Effector memory CD4-positive, alpha-beta T cell (primary cell): ENCODE measurements at places on chromosomes 1 and 21.
A peak's percentile ranks its signal among the peaks of the same experiment; 100 is the strongest.

- no peak for DNase-seq
These were observed 106.1 kb downstream of the KIF26B start for GRCh38 chr1:245260883-245261282.

DNA sequence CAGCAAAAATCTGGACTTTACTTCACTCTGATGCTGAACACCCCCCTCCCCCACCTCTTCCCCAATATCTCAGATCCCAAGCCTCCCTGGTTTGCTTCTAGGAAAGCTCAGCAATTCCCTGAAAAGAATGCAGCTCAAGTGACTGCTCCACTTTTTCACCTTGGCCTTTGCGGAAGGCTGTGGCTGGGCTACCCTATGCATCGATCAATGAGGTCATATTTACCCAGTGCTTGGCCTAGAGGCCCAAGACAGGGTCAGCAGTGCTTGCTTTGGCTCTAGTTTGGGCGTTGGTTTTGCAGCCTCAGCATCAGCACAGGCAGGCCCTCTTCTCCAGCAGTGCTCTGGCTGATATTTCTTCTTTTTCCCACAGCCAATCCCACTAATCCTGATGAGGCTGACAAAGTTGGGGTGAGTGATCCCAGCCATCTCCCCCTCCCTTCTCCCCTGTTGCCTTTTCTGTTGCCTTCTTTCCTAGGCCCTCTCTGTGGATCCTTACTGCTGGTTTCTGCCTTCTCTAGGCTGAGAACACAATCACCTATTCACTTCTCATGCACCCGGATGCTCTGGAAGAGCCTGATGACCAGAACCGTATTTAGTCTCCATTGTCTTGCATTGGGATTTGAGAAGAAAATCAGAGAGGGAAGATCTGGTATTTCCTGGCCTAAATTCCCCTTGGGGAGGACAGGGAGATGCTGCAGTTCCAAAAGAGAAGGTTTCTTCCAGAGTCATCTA lies 14.2 kb downstream of the FCGR2B start:
- DNase-seq = no peak

- no peak for DNase-seq
These were observed 102.5 kb downstream of the KCNN3 start for GRCh38 chr1:154767315-154768240.

GRCh38 chr1:226881515-226882185 lies 11.2 kb downstream of the PSEN2 start:
- no peak for DNase-seq

GRCh38 chr1:29282924-29283803 lies 46.8 kb downstream of the PTPRU start:
- DNase-seq = no peak

DNA sequence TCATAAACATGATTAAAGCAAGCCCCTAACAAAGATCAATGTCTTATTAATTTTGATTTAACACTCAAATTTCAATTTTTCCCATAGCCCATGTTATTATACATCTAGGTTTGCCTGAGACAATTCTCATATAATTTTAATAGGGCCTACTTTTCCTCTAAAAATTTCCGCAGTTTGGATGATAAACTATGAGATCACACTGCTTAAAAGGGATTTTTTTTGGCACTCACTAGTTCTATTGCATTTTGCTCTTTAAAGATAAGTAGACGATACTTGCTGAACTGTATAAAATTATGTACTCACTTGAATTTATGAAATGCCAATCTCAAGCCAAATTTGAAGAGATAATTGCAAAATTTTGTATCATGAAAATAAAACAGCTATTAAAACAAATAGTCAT lies 480.4 kb upstream of the ZRANB2 start:
- DNase-seq = no peak

DNA sequence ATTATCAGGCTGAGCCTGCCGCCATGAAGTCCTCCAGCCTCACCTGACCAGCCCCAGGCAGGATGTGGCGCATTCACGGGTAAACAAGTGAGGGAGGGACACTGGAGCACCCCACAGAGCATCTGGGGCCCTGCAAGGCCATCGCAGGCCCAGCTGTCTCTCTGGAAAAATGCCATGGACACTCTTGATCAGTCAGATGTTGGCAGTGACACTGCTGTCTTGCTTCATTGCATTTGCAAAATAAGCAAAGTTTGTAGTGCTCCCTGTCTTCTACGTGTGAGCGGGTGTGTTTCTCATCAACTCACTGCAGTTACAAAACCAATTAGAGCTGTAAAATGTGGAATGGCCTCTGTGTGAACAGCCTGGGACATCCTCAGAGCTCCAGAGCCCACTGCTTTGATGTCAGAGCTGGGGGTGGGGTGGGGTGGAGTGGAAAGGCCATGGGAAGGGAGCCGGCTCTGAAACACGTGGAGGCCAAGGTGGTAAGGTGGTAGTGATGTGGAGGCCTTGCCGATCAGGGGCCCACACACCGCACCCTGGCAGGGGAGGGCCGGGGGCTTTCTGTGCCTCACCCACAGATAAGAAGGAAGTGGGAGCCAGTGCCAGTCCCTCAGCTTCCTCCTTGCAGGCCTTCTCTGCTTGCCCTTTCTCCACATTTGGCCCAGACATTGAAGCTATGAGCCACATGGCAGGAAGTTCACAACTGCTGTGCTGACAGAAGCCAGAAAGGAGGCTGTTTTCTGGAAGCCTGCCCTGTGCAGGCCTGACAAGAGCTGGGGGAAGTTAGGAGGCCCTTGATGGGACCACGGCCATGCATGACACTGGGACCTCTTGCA lies 254.9 kb downstream of the RHOU start:
- no peak for DNase-seq

DNA sequence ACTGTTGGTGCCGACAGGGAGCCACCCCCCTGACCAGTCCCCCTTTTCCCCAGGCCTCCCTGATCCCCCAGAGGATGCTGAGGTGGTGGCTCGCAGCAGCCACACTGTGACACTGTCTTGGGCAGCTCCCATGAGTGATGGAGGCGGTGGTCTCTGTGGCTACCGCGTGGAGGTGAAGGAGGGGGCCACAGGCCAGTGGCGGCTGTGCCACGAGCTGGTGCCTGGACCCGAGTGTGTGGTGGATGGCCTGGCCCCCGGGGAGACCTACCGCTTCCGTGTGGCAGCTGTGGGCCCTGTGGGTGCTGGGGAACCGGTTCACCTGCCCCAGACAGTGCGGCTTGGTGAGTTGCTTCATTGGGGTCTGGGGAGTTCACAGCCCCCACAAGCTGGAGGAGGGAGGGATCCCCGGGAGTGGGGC lies 89.2 kb downstream of the TRIM11 start:
- DNase-seq = no peak

GRCh38 chr21:20257052-20257740 lies 741.0 kb upstream of the NCAM2 start:
- DNase-seq = no peak

GRCh38 chr1:30328401-30329262 lies 394.8 kb downstream of the MATN1 start:
- no peak for DNase-seq

GRCh38 chr1:29420202-29420601 lies 183.9 kb downstream of the PTPRU start:
- DNase-seq = no peak

DNA sequence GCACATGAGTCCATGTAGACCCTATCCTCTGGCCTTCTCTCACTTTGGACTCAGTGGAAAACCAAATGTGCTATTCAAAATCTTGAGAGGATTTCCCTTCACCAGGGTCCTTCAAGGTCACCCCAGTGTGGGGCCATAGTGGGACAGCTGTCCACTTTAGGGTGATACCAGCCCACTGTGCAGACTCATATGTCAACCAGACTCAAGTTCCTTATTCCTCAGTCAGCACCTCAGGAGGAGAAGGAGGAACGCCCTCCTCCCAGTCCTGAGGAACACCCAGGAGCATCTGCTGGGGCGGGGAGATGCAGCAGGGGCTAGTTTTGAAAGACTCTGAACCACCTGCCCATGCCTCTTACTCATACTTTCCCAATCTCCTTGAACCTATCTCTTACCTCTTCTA lies 340.9 kb downstream of the MATN1 start:
- DNase-seq = no peak

- no peak for DNase-seq
These were observed 50.0 kb downstream of the MRPL37 start for GRCh38 chr1:54249819-54250435.

DNA sequence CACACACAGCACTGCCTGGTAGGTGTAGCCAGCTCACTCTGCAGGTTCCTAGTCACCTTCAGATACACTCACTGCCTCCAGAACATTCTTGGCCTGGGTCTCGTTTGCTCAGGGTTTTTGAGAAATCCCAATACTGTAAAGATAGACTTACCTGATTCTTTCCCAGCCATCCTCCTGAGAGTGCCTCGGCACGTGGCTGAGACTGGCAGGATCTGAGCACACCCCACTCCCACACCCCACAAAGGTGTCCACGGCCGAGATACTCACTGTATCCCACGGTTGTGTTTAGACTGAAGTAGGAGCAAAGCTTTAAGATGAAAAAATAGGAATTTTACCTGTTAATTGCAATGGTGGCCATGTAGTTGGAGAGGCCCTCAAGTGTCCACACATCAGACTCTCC lies 33.4 kb downstream of the SNAP47 start:
- no peak for DNase-seq

GRCh38 chr1:17661546-17662157 lies 93.5 kb upstream of the ACTL8 start:
- no peak for DNase-seq

GRCh38 chr21:31566064-31566463 lies 93.4 kb upstream of the SOD1 start:
- DNase-seq = no peak

DNA sequence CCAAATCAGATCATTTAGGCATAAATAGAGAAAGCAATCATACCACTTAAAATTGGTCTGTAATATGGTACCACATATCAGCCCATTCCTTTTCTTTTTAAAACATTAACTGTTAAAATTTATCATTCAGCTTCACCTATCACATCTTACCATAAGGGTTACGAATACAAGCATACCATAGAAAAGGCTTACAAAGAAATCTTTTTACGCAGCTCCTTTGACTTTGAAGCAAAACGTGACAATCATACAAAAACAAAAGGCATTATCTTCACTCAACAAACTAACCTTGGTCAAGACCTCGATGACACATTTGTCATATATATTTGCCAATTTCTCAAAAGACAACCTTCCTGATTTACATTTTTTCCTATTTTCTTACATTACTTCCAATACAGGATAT lies 169.0 kb downstream of the SMYD3 start:
- DNase-seq = no peak

- no peak for DNase-seq
These were observed 440.4 kb upstream of the ADAMTS5 start for GRCh38 chr21:27407271-27407670.

- DNase-seq = no peak
These were observed at the start of gene IGFN1 for GRCh38 chr1:201190624-201191051. IGFN1 (plus strand) TSS chr1:201190824; CDS start chr1:201193294, 2,470 bp downstream.

- DNase-seq = no peak
These were observed 111.8 kb upstream of the ADAR start for GRCh38 chr1:154719586-154720327.

- no peak for DNase-seq
These were observed 304.9 kb upstream of the USP24 start for GRCh38 chr1:55519937-55520683.

GRCh38 chr1:117658676-117659075 lies 52.8 kb downstream of the TENT5C start:
- DNase-seq = peak; percentile 75

DNA sequence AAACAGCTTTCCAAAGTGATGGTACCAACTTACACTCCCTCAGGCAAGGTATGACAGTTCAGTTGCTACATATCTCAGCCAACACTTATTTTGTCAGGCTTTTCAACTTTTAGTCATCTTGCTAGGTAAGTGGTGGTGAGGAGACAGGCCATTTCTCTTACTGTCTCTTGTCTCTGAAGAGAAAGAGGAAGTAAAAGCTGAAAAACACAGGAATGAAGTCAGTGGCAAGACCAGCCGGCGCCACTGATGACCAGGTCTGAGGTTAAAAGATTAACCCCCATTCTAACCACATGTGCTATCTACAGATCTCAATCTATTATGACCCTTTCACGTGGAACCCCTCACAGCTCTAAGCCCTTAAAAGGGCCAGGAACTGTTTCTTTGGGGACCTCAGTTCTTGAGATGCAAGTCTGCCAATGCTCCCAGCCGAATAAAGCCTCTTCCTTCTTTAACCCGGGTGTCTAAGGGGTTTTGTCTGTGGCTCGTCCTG lies 4.2 kb downstream of the ADCY10 start:
- no peak for DNase-seq
